ENCODE measurements at places on chromosomes 12 and 14.

DNA sequence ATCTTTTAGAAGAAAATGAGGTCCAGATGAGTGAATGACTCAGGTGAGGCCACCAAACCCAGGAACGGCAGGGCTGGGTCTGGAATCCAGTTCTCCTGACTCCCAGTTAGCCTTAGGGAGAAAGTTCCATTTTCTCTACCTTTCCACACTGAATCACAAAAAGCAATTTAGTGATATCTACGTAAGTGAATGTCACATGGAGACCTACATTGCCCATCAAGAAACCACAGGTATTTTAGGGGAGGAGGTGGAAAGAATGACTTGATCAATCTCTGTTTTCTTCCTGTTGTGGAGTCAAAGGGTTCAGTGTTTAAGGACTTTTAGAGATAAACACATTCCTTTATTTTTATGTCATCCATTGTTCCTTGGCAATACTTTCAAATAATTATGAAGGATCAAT lies 106.9 kb upstream of the PTPRB start:
- no peak for DNase-seq

DNA sequence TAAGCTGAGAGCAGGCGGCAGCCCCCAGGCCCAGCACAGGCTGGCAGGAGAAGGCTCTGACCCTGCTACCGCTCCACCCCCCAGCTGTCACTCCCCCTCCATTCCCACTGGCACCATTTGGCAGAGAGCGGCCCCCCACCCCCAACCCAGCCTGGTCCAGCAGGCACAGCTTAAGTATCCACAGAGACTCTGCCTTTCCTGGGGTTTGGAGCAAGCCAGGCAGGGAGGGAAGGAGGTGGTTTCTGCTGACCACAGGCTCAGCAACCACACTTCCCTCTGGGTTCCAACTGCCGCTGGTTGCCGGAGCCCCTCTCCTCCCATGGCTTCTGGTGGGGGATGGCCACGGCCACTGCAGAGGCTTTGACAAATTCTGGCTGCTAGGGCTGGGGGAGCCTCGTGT lies 30.5 kb upstream of the CCND2 start:
- DNase-seq: no peak

- DNase-seq: no peak
These were observed 16.6 kb upstream of the TCP11L2 start for GRCh38 chr12:106285982-106286381.

GRCh38 chr14:104795781-104796686 lies 486 bp upstream of the AKT1 start:
- DNase-seq: no peak

- no peak for DNase-seq
These were observed 23.8 kb downstream of the SLC6A13 start for GRCh38 chr12:238736-239398.

GRCh38 chr12:91143206-91143605 lies 31.9 kb upstream of the LUM start:
- DNase-seq: no peak
